ENCODE measurements at places on chromosomes 11 and 22.
A peak's percentile ranks its signal among the peaks of the same experiment; 100 is the strongest.

- no peak for DNase-seq
These were observed 126.0 kb downstream of the CTTN start for GRCh38 chr11:70524096-70524922.

DNA sequence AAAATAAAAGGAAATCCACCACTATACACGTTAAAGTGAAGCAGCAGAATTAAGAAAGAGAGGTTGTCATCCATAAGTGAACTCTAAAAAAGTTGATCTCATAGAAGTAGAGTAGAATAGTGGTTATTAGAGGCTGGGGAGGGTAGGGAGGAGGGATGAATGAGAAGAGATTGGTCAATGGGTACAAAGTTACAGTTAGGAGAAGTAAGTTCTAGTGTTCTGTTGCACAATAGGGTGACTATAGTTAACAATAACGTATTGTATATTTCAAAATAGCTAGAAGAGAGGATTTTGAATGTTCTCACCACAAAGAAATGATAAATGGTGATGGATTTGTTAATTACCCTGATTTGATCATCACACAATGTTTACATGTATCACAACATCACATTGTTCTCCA lies 72.0 kb downstream of the CD82 start:
- no peak for DNase-seq

DNA sequence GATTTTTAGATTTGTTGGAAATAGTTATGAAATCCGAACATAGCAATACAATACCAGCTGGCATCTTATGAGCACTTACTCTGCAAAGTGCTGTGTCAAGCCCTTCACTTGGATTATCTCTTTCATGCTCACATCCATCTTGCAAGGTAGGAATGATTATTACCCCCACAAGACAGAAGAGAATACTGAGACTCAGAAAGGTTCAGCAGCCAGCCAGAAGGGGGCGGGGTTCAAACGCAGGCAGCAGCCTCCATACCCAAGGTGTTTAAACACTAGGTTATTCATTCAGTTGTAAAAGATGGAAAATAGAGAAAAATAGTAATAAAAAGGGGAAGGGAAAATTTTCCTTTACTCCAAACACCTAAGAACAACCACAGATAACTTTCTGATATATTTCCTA lies 158.5 kb downstream of the CCDC34 start:
- no peak for DNase-seq

DNA sequence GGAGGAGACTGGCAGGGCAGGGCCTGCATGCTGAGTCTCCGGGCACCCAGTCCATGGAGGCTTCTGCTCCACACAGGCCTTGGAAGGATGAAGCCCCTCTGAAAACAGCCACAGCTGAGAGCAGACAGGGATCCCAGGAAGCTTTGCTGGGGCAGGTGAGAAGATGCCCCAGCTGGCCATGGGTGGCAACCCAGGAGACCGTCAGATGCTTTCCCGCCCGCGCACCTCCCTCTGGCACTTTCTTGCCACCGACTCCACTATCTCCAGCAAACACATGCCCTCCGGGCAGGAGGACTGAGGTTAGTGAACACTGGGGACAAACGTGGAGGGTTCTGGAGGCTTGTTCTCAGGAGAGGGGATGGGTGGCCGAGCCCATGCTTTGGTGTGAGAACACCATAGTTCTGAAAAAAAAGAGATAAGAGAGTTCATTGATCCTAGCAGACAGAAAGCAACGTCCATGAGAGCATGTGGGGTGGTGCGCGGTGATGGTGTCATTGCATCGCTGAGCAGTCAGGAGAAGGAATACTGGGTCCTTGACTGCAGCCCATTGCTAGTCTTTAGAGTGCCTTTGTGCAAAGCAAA lies 2.3 kb downstream of the C1QTNF6 start:
- no peak for DNase-seq

DNA sequence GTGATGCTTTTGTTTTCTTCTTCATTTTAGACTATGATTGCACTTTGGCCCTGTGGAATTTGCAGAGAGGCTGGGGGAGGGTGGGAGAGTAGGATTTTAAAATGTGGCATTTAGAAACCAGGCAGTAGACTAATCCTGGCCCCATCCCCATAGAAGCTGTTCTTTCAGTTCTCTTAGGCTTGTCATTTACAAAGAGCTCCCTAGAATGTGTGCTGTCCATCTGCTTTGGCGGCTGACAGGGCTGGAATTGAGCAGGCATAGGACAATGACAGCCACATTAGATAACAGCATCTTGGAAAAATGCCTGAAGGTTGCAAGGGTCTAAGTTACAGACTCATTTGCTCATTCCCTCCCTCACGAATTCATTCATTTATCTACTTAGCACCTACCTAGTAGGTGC lies 9.8 kb downstream of the INSC start:
- DNase-seq, result no peak

- DNase-seq, result no peak
These were observed 10.4 kb downstream of the PNPLA5 start for GRCh38 chr22:43881091-43882061.

- no peak for DNase-seq
These were observed 6.4 kb upstream of the CDPF1 start for GRCh38 chr22:46256358-46256958.

DNA sequence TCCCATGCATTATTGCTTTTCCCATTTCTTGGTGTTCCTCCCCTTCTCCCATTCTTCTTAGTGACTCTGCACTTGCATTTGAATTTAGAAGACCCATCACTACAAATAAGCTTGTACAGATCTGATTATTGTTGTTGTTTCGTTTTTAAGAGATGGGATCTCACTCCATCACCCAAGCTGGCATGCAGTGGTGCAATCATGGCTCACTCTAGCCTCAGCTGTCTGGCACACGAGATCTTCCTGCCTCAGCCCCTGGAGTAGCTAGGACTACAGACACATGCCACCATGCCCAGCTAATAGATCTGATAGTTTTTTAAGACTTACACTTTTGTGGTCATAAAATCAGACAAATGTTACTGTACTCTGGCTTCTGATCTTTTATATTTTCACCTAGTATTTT lies 252.1 kb downstream of the DDX10 start:
- no peak for DNase-seq

DNA sequence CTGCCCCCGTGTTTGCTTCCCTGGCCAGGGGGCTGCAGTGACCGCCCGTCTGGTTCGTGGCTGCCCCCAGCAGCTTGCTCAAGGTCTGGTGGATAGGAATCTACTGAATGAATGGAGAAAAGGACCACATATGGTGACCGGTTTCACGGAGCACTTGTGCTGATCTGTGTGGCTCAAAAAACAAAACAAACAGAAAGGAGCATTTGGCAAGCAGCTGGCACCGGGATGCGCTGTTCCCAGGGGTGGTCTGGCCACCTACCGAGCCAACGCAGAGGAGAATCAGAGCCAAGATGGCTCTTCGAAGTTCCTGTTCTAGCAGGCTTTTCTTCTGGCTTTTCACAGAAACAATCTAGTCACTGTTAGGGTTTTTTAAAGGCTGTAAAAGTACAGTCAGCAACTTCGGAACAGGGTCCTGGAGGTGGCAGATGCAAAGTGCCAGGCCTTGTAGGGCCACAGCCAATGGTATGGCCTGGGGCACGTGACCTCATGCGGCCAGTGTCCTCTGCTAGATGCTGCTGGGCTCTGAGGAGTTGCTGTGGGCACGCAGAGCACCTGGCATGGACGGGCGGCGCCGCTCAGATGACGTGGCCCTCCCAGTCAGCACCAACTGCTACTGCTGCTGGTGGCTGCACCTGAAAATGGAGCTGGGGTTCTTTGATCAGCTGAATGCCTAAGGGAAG lies 27.3 kb upstream of the PACSIN2 start:
- DNase-seq, result no peak

- DNase-seq, result no peak
These were observed 88.1 kb downstream of the RELT start for GRCh38 chr11:73464347-73464746.

GRCh38 chr11:128039140-128040021 lies 548.0 kb downstream of the ETS1 start:
- DNase-seq, result peak; percentile 68

- DNase-seq, result no peak
These were observed 51.4 kb upstream of the WNT7B start for GRCh38 chr22:46028106-46028991.

DNA sequence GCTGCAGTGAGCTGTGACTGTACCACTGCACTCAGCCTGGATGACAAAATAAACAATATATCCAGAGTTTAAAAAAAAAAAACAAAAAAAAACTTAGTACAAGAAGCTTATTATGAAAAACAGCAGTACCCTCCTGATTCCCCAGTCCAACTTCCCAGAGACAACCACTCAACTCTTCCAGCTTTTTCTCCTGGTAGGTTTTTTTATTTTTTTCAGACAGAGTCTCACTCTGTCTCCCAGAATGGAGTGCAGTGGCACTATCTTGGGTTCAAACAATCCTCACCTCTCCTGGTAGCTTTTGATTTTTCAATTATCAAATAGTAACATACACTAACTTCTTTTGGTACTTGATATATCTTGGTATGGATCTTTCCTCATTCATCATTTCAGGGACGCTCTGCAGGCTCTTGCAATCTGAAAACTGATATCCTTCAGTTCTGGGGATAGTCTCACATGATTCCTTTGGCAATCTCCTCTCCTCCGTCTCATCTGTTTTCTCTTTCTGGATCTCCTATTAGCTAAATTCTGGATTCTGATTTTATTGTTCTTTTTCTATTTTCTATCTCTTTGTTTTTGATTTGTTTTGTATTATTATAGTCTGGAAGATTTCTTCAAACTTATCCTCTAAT lies 44.9 kb downstream of the ALG9 start:
- no peak for DNase-seq

DNA sequence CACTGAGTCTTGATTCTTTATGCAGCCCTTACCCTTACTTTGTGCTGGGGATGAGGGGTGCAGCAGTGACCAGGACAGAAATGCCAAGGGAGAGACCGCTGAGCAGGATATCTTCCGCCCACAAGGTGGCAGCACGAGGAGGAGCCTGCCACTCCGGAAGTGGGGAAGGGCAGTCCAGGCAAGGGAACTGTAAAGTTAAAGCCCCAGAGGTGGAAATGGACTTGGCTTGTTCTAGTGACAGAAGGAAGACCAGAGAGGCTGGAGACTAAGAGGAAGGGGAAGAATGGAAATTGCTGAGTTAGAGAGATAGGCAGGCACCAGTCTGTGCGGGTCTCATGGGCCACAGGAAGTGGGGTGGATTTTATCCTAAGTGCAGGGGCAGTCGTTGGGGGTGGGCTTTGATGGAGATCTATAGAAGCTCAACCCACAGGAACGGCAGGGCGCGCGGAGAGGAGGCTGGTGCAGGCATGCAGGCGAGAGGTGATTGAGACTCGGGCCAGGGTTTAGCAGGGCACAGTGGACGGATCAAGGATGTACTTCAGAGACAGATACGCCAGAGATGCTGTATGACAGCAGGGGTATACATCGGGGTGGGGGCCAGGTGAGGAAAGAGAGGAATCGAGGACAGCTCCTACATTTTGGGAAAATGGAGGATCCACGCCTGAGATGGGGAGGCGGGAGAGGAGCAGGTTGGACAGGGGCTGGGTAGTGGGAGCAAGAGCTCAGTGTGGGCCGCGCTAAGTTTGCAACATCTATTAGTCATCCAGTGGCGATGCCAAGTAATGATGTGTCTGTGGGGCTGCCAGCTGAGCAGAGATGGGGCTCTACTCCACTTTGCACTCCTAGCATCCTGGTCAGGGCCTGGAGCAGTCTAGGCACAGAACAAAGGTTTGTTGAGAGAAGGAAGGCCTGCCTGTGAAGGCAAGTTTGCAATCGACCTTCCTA lies 3.3 kb upstream of the GRK2 start:
- no peak for DNase-seq

GRCh38 chr22:37163575-37164504 lies 14.1 kb upstream of the IL2RB start:
- peak; percentile 60 for DNase-seq

DNA sequence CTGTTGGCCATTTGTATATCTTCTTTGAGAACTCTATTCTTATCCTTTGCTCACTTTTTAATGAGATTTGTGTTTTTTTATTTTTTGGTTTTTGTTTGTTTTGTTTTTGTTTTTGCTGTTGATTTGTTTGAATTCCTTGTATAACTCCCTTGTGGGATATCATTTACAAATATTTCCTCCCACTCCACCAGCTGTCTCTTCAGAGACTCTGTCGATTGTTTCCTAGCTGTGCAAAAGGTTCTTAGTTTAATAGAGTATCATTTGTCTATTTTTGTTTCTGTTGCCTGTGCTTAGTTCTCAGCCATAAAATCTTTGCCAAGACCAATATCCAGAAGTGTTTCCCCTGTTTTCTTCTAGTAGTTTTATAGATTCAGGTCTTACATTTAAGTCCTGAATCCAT lies 82.4 kb downstream of the ARHGAP32 start:
- no peak for DNase-seq

GRCh38 chr11:64591257-64592233 lies 525 bp downstream of the SLC22A12 start:
- DNase-seq, result no peak

DNA sequence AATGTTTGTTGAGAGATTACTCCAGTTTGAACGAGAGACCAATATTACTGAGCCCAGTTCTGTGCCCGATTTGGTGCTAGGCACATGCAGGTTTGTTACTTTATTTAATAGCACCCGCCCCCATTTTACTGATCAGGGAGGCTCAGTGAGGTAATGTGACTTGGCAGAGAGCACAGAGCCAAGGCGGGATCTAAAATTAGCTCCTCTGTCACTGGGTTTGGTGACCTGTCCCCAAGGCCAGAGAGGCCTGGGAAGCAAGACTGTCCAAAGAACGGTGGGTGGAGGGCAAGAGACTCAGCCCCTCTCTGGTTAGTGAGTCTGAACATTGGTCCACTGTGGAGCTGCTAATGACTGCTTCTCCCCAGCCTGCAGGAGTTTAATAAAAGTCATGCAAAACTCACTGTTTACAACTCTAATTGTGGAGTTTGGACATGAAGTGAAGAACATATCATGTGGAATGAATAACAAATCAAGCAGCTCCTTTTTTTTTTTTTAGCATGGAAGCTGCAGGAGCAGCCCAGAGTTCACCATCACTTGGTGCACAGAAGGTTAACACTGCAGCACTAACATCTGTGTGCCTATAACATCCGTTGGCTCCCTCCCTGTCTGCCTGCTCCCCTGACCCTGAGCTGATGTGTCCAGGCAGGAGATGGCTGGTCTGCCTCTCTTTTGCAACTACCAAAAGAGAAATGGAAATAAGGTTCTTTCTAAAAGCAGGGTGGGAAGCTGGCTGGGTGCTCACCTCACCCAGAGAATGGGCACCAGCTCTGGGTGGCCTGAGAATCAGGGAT lies 39.0 kb downstream of the CSNK2A3 start:
- DNase-seq, result no peak

DNA sequence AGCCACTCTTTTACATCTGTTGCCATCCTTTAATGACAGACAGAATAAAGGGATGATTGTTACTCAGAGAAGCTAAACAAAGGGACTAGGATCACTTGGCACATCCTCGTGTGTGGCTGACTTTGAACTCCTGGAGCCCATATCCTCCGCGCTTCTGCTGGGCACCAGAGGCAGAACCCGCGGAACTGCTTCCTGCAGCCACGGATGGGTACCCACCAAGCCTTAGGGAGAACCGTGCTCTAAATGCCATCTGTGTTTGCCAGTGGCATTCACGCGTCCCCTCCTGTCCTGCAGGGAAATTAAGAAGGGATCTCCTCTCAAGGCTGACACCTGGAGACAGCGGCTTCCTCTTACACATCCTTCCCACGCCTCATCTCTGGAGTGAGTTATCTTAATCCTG lies 294.4 kb downstream of the NTM start:
- DNase-seq, result no peak

All from activated T-cell treated with anti-CD3 and anti-CD28 coated beads for 24 hours (primary cell).